Urothelium cell line (cell line): ENCODE measurements at places on chromosomes 6 and 20.

- DNase-seq, result peak; percentile 21
Observed at GRCh38 chr20:17438436-17439039, 92.6 kb downstream of the BFSP1 start.

DNA sequence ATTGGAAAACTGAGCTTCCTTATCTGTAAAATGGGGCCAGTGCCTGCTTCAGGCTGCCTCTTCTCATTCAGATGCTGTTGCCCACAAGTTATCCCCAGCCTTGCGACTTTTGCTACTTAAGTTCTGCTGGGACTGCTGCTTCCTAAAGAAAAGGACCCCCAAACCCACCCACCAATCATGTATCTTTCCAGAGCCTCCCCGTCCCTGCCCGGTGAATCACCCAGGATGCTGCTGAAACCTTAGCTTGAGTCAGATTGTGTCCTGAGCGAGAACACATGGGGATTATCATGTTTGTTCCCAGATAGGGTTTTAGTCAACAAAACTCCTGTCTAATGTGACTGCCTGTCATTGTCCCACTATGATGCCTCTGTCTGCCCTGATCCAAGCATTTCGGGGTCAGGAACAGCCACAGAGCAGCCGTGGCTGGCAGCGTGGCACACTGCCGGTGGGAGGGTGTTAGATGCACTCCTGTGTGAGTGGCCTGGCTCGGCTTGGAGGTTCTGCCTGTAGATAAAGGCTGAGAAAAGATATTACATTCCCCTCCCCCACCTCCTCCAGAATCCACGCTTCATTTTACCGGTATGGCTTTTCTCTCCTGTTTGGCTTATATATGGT, 79.9 kb downstream of the TOX2 start:
- DNase-seq, result no peak

DNA sequence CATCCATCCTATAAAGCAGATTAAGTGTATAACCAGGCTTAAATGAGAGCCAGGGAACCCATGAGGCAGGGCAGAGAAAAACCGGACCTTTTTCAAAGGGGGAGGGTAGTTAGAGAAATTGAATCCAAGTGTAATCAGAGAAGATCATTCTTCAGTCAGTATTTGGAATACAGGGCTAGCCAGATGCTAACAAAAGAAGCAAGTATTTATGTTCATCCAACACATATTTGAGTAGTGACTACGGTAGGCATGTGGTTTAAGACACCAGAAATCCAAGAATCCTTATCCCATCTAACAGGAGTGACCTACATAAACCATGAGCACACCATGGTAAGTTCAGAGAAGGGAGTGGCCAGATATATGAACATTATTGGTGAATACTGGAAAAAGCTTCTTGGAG, 46.8 kb upstream of the FAM83C start:
- peak; percentile 63 for DNase-seq

DNA sequence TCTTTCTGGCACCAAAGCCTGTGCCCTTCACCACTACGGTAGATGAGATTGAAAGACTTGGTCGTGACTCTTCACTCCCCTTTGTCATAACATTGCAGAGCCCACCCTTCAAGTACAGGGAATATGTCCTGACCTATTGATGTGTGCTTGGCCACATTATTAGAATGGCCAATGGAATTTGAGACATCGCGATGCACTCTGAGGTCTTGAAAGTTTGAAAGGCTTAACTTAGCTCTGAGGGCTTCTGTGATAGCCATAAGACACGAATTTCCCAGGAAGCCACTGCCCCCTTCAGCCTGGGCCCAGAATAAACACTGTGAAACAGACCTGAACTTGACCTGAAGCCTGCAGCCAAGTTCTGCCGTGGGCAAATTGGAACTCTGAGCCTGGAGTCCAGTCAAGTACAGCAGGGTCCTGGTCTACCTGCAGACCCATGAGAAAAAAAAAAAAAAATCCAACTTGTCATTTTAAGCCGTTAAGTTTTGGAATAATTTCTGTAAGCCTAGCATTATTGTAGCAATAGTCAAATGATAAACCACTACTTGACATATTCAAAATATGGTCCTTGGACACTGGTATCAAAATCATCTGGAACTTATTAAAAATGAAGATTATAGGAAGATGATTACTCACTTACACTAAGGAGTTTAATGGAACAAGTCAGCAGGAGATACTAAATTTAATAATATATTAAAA, 36.9 kb upstream of the TRAF3IP2 start:
- no peak for DNase-seq

- peak; percentile 84 for DNase-seq
Observed at GRCh38 chr20:3172933-3173609, at the start of gene LZTS3. Gene LZTS3 (minus strand): TSS chr20:3173549. CDS start chr20:3167163, 6,386 bp downstream.

DNA sequence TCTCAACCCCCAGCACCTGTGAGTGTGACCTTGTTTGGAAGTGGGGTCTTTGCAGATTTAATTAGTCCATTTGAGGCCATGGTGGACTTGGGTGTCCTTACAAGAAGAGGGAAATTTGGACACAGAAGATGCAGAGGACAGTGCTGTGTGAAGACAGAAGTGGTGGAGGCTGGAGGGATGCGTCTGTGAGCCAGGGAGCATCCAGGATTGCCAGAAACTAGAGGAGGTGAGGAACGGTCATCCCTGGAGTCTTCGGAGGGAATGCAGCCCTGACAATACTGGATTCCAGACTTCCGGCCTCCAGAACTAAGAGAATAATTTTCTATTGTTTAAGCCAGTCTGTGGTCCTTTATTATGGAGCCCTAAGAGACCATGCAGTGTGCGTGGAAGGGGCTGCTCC, 22.9 kb upstream of the NPBWR2 start:
- DNase-seq, result no peak

DNA sequence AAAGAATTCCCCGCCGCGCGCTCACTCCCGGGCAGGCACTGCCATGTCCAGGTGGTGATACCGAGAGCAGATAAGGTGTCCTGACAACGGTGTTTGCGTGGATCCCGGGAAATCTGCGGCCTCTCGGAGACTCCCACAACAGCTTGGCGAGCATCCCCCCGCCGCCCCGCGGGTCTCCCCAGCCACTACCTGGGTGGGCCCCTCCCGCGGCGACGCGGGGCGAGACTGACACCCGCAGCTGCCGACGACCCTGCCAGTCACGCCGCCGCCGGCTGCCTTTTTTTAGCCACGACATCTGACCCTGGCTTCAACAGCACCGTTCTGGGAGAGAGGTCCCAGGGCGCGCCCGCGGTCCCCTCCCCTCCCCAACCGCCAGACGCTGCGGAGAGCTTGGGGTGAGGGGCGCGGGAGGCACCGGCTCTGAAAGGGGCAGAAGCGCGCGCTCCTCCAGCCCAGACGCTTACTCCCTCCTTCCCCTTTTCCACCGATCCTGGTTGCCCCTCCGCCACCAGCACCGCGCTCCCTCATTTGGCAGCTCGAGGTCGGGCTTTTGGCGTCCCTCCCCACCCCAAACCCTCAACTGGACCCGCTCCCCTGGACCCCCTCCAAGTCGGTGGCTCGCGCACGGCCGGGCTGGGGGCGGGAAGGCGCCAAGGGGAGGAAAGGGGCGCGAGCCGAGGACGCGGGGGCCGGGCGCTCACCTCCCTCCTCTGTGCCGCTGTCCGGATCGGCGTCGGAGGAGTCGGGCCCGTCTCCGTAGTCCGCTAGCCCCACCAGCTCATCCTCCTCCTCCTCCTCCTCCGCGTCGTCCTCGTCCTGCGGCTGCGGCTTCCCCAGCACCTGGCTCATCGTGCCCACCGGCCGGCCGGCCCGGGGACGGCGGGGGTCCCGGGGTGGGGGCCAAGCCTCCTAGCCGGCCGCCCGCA, 665 bp downstream of the RRAGD start:
- DNase-seq, result peak; percentile 55

DNA sequence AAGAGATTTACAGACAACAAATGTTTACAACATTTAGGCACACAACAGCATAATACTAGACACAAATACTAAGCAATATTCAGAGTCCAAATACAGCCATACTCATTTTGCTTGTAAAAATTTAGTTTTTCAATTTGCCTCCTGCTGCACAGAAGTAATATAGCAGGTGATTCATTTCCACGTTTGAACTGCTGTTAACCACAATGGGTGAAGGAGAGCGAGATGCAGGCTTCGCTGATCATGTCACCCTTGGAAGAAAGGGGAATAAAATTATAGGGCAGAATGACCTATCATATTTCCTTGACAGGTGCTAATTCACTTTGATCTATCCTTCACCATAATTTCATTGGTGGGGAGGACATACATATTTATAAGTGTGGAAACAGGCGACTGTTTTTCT, 643.8 kb upstream of the AGPAT4 start:
- DNase-seq, result peak; percentile 47

- DNase-seq, result no peak
Observed at GRCh38 chr6:37115236-37115895, 54.6 kb upstream of the PIM1 start.

DNA sequence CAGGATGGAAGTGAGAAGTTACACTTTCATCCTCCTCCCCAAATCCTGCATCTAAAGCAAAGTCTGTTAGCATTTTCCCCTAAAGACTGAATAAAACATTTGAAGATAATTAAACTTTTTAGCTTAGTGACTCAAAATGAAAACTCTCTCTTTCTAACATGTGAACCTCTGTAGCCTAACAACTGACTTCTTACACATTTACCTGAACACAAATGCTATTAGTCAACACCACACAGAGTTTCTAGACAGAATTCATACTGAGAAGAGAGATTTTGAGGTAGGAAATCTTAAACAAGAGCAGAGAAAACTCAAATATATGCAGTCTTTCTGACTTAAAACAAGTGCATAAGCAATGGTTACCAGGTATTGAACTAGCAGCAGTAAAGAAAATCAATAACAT, 149.9 kb upstream of the SMLR1 start:
- no peak for DNase-seq

GRCh38 chr6:90678049-90678779, 91.3 kb upstream of the MAP3K7 start:
- DNase-seq, result no peak

DNA sequence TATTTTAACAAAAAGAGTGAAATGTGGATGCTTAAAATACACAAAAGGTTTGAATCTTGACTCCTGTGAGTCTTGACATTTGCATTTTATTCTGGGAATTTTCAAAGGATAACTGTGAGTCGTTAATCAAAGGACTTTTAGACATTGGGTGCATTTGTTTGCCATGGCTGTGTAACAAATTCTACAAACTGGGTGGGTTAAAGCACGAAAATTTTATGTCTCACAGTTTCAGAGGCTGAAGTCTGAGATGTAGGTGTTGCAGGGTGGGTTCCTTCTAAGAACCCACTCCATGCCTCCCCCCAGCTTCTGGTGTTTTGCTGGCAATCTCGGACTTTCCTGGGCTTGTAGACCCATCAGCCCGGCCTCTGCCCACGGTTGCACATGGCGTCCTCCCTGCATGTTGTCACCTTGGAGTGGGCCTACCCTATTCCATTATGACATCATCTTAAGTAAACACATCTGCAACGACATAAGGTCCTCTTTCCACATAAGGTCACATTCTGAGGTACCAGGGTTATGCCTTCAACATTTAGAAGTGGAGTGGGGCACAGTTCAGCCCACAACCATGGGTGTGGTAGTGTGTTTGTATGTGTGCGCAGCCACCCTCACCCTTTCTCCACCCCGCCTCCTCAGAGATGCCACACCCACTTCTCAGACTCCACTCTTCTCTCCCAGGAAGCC, 113.1 kb downstream of the FOXA2 start:
- DNase-seq, result no peak

DNA sequence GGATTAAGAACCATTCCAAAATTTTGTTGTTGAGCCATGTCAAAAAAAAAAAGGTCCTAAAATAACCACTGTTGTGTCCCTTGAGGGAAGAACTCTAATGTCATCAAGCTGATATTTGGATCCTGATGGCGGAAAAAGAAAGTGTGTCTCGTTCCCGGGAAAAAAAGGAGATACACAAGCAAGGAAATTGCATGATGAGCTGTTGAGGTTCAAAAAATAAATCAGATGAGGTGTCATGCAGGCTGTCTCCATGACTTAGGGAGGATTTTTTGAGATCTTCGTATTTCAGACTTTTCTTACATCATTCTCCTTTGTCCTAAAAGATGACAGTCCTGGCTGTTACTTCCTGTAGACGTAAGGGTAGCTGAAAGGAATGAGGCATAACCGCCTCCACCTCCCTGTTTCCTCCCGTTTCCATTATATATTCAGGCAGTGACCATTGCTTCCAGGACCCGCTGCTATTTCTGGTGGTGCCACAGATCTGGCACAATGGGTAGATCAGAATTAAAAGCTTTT, 117.3 kb upstream of the TNFAIP3 start:
- no peak for DNase-seq

GRCh38 chr20:63740070-63740626, 572 bp downstream of the SLC2A4RG start:
- peak; percentile 74 for DNase-seq

DNA sequence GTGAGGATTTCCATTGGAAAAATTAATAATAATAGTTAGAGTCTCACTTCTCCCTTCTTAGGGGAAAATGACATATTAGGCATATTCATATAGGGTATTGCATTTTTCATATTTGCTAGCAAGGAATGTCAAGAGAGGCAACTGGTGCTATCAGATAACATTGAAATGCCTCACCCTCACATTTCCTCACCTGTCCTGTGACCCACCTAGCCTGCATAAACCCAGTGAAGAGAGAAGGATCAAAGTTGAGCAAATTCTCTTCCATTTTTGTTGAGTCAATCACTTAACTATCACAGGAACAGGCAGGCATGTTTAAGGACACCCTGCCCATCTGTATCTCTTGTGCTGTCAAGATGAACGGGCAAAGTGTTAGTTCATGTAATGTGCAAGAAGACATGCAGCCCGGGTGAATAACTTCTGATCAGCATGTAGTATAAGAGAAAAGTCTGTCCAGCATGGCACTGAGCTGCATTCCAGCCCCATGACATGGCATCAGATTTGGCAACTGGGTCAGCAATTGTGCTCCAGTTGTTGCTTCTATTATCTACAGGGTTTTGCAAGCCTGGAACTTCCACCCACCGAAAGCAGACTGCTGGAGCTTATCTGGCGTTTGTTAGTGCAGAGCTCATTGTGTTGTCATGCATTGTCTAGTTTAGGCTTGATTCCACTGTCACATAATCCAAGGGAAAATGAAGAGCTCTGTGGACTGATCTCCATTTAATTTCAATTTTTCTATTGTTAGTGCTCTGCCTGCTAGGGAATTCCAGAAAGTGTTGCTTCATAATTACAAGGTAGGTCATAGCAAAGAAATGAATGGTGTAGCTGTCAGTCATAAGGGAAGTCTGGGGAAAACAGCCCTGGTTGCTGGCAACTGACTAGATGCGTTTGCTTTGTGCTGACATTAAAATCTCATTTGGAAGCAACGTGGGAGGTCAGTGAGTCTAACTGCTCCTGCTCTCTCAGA, 138.4 kb upstream of the TNFAIP3 start:
- peak; percentile 54 for DNase-seq

- peak; percentile 94 for DNase-seq
Observed at GRCh38 chr20:51766994-51767866, 960 bp downstream of the ATP9A start.

- DNase-seq, result no peak
Observed at GRCh38 chr6:118285791-118286190, 262.3 kb upstream of the PLN start.
